ENCODE measurements at places on chromosomes 1 and 21. TPM values are rescaled to one million over a fixed set of nuclear protein-coding genes. Genes with fewer than 3 reads are reported as not detected.

GRCh38 chr1:23421753-23422240 lies 2.8 kb downstream of the TCEA3 start:
- no peak for DNase-seq
- no peaks in the 10 kb centered on the region for H3K36me3 ChIP-seq
- peaks cover 27% of the 10 kb centered on the region for H3K27me3 ChIP-seq
- H3K27ac ChIP-seq: peak overlapping the region; percentile 92
- no peak overlapping the region for H3K4me3 ChIP-seq
- peaks cover 48% of the 10 kb centered on the region for H3K4me1 ChIP-seq

DNA sequence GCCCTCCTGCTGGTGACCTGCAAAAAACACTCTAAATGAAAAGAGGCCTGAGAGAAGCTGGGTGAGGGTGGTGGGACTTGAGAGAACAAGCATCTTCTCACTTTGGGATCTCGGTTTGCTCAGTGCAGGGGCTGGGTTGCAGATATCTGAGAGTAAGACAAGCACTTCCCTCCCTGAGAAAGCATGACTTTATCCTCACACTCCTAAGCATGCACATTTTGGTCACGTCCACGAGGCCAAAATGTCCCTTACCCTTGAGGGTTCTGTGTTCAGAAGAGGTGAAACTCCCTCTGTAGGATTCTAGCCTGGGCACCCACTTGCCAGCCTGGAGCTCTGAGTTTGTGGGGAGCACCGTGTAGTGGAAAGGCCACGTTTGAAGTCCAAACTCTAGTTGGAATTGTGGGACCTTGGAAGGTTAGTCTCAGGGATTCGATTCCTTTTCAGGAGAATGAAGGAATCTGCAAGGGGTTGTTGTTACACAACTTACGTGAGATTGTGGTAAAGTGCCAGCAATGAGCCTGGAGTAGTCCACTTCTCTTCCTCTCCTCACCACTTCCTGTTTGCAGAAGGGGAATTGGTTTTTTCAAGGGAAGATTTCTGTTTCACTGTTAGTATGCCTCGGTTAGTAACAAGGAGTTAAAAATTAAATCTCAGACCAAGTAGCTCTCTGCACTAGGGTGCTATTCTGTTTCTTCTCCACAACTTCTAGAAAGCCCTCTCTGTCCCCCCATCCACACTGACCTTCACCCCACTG lies 3.0 kb downstream of the FCAMR start:
- peak overlapping the region; percentile 82 for H3K27ac ChIP-seq
- peak overlapping the region; percentile 55 for H3K4me3 ChIP-seq
- peaks cover 52% of the 10 kb centered on the region for H3K4me1 ChIP-seq
- no peaks in the 10 kb centered on the region for H3K36me3 ChIP-seq
- DNase-seq: no peak

- H3K36me3 ChIP-seq: no peaks in the 10 kb centered on the region
- peaks cover 14% of the 10 kb centered on the region for H3K27me3 ChIP-seq
- H3K27ac ChIP-seq: no peak overlapping the region
- H3K4me1 ChIP-seq: peaks cover 9% of the 10 kb centered on the region
- no peak overlapping the region for H3K4me3 ChIP-seq
These were observed 6.9 kb downstream of the TFF3 start for GRCh38 chr21:42308161-42308913.

Gene IL6R
- total RNA-seq: 9.3 TPM

Gene MYBPH
- total RNA-seq: not detected

Gene IGSF3
- total RNA-seq: 0.77 TPM

DNA sequence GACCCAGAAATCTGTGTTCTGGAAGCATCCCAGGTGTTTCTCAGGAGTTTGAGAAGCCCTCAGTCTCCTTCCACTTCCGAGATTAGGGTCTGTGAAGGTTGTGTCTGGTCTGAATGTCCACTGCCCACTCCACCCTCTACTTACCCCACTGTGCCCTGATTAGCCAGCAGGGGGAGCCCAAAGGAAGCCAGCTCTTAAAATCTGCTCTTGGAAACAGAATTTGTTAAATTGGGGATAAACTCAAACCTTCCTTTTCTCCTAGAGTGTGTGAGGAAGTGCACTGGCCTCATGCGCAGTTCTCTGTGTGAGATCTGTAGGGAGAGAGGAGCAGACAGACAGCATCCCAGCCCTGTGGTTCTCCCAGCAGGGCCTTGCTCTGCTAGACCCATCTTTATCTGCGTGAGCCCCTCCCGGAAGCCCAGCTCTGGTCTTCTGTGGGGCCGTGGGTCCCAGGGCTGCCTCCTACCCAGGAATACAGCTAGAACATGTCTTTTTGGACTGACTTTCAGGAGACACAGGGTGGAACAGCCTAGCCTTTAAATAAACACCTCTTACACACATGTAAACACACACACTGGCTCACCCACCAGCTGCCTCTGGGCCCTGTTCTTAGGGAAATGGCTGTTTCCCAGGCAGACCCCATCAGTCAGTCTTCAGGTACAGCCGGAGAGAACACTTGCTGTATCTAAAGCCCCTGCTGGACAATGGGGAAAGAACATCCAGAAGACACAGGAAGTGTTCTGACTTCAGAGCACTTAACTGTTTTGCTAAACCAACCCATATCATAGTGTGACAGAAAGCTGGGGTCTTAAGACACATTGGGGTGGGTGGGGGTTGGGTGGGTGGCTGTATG lies 52.2 kb downstream of the SMYD2 start:
- peaks cover 20% of the 10 kb centered on the region for H3K36me3 ChIP-seq
- no peak overlapping the region for H3K27ac ChIP-seq
- H3K4me3 ChIP-seq: no peak overlapping the region
- H3K27me3 ChIP-seq: no peaks in the 10 kb centered on the region
- peak; percentile 59 for DNase-seq

DNA sequence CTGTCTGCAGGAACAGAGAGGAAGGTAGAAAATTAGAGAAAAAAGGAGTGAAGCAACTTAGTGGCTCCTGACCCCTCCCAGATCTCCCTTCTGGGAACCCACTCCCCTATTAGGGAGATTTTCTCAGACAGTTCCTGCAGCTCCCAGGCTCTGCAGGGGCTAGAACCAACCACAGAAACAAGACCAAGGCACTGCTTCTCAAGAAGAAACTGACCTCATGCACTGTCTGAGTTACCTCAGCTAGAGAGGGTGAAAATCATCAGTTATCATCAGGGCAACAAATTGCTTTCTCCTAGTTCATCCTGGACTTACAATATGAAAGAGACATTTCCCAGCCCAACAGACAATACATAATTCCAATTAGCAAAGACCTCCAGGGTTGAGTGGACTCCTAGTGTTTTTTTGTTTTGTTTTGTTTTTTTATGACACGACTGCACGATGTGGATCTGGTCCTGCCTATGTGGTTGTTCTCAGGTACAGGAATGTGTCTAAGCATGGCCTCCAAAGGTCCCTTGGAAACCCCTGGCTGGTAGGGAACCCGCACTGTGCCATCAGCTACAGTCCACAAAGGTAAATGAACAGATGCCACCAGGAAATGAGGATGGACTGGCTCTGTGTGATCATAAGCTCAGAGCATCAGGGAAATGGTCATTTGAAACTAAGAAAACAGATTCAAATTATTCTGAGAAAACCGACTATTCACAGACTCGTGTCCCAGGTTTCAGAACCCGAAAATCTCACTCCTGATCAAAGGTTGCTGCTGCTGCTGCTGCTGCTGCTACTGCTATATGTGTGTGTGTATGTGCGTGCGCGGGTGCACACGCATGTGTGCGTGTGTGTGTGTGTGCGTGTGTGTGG lies 65.3 kb downstream of the LAMC2 start:
- H3K27ac ChIP-seq: no peak overlapping the region
- no peaks in the 10 kb centered on the region for H3K4me1 ChIP-seq
- peaks cover 8% of the 10 kb centered on the region for H3K27me3 ChIP-seq

GRCh38 chr1:61088163-61088974 lies 6.0 kb downstream of the NFIA start:
- H3K27me3 ChIP-seq: peaks cover 28% of the 10 kb centered on the region
- peaks cover 5% of the 10 kb centered on the region for H3K4me1 ChIP-seq
- no peak for DNase-seq
- no peak overlapping the region for H3K4me3 ChIP-seq
- peaks cover 5% of the 10 kb centered on the region for H3K36me3 ChIP-seq

DNA sequence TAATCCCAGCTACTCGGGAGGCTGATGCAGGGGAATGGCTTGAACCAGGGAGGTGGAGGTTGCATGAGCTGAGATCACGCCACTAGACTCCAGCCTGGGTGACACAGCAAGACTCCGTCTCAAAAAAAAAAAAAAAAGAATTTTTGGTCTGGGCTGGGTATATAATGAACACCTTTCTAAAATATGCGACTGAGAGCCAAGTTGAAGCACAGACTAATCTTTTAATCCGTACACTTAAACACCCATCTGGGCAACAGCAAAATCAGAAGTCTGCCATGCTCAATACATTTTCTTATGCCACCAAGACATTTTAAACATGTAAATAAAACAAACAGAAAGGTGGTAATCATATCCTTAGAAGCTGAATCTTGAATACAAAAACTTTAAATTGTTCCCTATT lies 31.6 kb upstream of the ABCB10 start:
- H3K4me3 ChIP-seq: no peak overlapping the region
- no peak overlapping the region for H3K27ac ChIP-seq
- H3K36me3 ChIP-seq: peaks cover 16% of the 10 kb centered on the region
- H3K4me1 ChIP-seq: no peaks in the 10 kb centered on the region
- no peaks in the 10 kb centered on the region for H3K27me3 ChIP-seq
- no peak for DNase-seq

Gene LAMC2
- 0.05 TPM for total RNA-seq

GRCh38 chr21:34885626-34886239 lies 163.4 kb downstream of the RUNX1 start:
- peak overlapping the region; percentile 84 for H3K27ac ChIP-seq
- peaks cover 60% of the 10 kb centered on the region for H3K4me1 ChIP-seq
- H3K27me3 ChIP-seq: no peaks in the 10 kb centered on the region
- DNase-seq: no peak
- peak overlapping the region; percentile 89 for H3K4me3 ChIP-seq

DNA sequence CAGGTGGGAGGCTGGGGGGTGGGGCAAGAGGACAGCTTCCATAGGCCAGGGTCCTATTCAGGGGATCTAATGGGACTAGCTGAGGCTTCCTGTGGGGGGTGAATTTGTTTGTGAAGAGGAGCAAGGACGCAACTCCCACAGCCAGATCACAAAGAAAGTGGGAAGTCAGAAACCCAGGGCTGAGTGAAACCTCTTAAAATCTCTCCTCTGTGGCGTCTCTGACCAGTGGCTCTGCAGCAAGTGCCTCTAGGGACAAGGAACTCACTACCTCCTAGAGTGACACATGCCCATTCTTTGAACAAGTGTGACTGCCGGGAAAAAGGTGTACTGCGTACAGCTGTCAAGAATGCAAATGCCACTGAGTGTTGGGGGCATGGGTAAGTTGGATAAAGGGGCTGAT lies 187.9 kb downstream of the HIVEP3 start:
- H3K36me3 ChIP-seq: no peaks in the 10 kb centered on the region
- H3K4me1 ChIP-seq: peaks cover 42% of the 10 kb centered on the region
- no peaks in the 10 kb centered on the region for H3K27me3 ChIP-seq
- no peak overlapping the region for H3K4me3 ChIP-seq

GRCh38 chr1:247638011-247638410 lies 32.6 kb downstream of the OR2G3 start:
- DNase-seq: no peak
- H3K27me3 ChIP-seq: peaks cover 13% of the 10 kb centered on the region
- H3K27ac ChIP-seq: no peak overlapping the region
- peaks cover 1% of the 10 kb centered on the region for H3K4me1 ChIP-seq
- H3K4me3 ChIP-seq: no peak overlapping the region

DNA sequence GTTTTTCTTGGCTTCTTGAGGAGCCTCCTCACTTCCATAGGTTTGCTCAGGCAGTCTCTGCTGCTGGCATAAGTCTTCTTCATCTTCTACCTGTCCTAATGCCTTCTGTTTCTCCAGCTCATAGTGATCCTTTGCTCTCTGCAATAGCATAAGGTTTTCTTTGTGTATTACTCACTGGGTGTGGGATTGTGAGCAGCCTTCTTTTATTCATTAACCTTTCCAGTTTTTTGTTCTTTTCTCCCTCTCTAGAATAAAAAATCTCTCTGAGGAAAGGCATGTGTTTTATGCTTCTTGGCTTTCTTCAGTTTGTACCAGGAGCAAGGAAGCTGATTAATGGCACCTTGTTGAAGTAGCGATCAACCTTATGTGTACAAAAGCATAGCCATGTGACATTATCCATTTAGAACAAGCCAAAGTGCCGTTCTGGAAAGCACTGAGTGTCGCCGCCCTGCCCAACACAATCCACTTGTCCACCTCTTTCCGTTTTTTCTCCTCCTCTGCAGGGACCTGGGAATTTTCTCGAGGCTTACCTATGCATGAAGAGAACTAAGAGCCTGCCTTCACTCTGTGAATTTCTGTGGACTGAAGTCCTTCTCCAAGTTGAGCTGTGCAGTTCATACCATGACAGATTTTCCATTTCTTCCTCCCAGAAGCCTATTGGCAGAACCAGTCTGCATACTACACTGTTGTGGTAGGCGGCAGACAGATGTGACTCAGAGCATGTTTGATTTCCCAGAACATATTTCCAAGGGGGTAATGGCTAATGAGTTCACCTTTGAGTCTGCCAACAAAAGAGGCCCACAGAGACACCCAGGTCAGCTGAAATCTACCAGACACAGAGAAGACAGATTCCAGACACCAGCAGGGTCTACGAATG lies 39.0 kb downstream of the DPT start:
- DNase-seq: no peak
- no peak overlapping the region for H3K27ac ChIP-seq
- no peak overlapping the region for H3K4me3 ChIP-seq
- H3K36me3 ChIP-seq: no peaks in the 10 kb centered on the region

- peaks cover 25% of the 10 kb centered on the region for H3K4me1 ChIP-seq
- no peaks in the 10 kb centered on the region for H3K36me3 ChIP-seq
- peaks cover 34% of the 10 kb centered on the region for H3K27me3 ChIP-seq
- no peak overlapping the region for H3K4me3 ChIP-seq
- no peak overlapping the region for H3K27ac ChIP-seq
These were observed 6.3 kb upstream of the GPR25 start for GRCh38 chr1:200866521-200866920.

GRCh38 chr1:202713110-202713509 lies 2.9 kb upstream of the SYT2 start:
- no peaks in the 10 kb centered on the region for H3K36me3 ChIP-seq
- no peaks in the 10 kb centered on the region for H3K4me1 ChIP-seq
- DNase-seq: no peak
- H3K27me3 ChIP-seq: peaks cover 65% of the 10 kb centered on the region
- H3K4me3 ChIP-seq: no peak overlapping the region
- H3K27ac ChIP-seq: no peak overlapping the region

Gene TMEM269
- 0.21 TPM for total RNA-seq

DNA sequence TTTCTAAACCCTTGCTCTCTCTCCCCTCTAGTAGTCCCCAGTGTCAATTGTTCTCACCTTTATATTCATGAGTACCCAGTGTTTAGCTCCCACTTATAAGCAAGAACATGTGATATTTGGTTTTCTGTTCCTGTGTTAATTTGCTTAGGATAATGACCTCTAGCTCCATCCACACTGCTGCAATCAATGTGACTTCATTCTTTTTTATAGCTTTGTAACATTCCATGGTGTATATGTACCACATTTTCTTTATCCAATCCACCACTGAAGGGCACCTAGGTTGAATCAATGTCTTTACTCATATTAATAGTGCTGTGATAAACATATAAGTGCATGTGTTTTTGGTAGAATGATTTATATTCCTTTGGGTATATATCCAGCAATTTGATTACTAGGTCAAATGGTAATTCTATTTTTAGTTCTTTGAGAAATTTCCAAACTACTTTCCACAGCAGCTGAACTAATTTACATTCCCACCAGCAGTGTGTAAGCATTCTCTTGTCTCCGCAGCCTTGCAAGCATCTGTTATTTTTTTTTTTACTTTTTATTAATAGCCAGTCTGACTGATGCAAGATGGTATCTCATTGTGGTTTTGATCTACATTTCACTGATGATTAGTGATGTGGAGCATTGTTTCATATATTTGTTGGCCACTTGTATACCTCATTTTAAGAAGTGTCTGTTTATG lies 277.8 kb downstream of the LTN1 start:
- H3K4me3 ChIP-seq: no peak overlapping the region
- H3K27me3 ChIP-seq: no peaks in the 10 kb centered on the region

GRCh38 chr1:182649041-182649440 lies 35.3 kb downstream of the RGS8 start:
- H3K4me3 ChIP-seq: no peak overlapping the region
- no peak overlapping the region for H3K27ac ChIP-seq
- no peaks in the 10 kb centered on the region for H3K36me3 ChIP-seq

Gene KPNA6
- 64.8 TPM for total RNA-seq
